ENCODE measurements at places on chromosomes 11 and 22. TPM values are rescaled to one million over a fixed set of nuclear protein-coding genes. Genes with fewer than 3 reads are reported as not detected.
A peak's percentile ranks its signal among the peaks of the same experiment; 100 is the strongest.

DNA sequence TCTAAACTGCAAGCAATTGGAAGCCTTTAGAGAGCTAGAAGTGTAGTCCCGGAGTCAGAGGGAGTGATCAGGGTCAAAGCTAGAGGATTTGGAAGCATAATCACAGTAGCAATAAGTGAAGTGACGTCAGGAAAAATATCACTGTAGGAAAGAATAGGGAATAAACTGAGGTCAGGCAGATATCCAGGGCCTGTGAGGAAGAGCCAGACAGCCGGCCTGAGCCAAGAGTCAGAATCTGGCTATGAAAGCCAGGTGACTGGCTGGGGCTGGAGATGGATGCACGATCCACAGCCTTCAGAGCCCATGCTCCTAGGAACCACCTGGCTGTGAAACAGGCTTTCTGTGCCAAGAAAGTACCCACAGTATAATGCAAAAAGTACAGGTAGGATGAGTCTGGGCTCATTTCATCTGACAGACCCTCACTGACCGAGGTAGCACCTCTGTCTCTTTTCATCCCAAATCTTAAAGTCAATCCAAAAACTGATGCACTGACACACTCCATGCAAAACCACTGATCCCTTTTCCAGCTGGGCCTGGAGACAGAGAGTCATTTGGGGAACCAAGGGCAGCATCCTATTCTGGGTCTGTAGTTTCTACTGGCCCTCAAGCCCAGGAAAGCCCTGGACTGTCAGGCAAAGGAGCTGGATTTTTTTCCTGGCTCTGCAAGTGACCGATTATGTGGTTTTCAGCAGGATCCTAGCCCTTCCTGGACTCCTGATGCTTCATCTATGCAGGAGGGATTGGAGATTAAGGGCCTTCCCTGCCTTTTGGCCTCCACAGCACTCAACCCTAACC, 21.3 kb downstream of the TRIM66 start:
- no peak for DNase-seq

Gene PIH1D2
- 372 TPM for total RNA-seq

GRCh38 chr11:35006389-35007128, 90.1 kb downstream of the PDHX start:
- DNase-seq = peak; percentile 20

DNA sequence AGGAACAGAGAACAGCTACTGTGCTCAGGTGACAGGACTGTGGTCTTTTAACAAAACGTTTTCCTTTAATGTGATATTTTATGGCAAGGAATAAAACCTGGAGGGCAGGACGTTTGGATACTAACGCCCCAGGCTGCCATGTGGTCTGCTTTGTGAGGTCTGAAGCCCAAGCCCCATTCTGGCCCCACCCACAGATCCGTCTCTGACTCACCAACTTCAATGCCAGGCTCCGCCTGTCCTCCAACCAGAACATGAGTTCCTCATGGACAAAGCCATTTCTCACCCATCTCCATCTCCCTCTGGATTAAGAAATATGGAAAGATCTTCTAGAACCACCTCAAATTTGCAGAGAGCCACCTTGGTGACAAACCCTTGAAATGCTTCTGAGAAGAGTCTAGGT, 148.8 kb downstream of the CRYBB2 start:
- peak; percentile 76 for DNase-seq

DNA sequence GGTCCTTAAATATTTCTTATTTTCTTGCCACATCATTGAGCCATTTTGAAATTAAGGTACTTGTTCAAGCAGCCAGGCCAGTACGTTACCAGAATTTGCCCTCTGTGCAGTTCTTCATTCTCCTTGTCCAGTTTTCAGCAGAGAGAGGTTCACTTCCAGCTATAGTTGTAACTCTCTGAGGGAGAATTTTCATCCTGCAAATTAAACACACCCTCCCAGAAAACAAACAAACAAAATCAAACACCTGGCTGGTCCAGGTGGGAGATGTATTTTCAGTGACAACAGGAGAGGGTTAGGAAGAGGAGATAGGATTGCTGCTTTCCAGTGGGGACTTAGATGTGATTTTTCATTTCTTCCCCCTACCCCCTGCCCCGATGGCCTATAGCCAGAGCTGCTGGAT, 45.0 kb downstream of the LHFPL7 start:
- DNase-seq = no peak

GRCh38 chr11:40388097-40388818, 1071.2 kb downstream of the LRRC4C start:
- no peak for DNase-seq

DNA sequence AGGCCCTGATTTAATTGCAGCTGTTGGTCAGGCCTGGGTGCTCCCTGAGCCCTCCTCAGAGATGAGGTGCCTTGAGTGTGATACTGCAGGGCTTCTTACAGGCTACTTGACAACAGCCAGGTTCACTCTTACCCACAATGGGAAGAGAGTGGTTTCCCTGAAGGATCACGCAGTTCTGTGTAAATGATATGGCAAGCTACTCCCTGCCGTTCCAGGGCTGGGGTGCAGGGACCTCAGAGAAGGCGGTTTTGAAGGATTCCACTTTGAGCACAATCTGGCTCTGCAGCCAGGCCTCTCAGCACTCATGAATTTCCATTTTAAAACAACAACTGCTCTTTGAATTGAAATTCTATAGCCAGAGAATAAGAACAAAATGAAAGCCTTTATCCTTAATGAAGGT, 92.9 kb downstream of the SLC17A6 start:
- no peak for DNase-seq

Gene ISX
- 32.6 TPM for total RNA-seq

- no peak for DNase-seq
Observed at GRCh38 chr22:26483043-26483438, 542 bp downstream of the HPS4 start.

GRCh38 chr22:46686221-46687047, 51.6 kb downstream of the CERK start:
- no peak for DNase-seq

- no peak for DNase-seq
Observed at GRCh38 chr22:40423310-40423688, 52.9 kb downstream of the SGSM3 start.

GRCh38 chr22:32333141-32333768, 24.4 kb upstream of the RFPL3 start:
- no peak for DNase-seq

DNA sequence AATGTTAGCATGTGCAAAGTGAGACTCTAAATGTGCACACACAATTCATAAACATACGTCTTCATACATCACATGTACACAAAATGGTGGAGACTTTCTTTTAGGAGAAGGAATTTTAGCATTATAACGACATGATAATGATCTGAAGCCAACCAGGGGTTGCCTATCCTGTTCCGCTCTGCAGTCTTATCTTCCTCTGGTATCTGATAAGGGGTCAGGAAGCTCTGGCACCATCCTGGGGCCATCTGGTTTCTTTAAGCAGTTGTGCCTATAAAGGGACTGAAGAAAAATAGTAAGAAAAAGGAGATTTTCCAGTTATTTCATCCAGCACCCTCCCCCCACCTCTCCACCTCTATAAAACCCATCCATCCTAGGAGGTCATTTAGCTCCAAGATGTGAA, 5.8 kb upstream of the NUP50 start:
- no peak for DNase-seq

- DNase-seq = no peak
Observed at GRCh38 chr11:117210620-117211019, 11.4 kb downstream of the TAGLN start.

GRCh38 chr11:119263352-119263940, 53.5 kb downstream of the MCAM start:
- DNase-seq = no peak

- no peak for DNase-seq
Observed at GRCh38 chr22:22958621-22959020, 71.0 kb downstream of the IGLL5 start.

DNA sequence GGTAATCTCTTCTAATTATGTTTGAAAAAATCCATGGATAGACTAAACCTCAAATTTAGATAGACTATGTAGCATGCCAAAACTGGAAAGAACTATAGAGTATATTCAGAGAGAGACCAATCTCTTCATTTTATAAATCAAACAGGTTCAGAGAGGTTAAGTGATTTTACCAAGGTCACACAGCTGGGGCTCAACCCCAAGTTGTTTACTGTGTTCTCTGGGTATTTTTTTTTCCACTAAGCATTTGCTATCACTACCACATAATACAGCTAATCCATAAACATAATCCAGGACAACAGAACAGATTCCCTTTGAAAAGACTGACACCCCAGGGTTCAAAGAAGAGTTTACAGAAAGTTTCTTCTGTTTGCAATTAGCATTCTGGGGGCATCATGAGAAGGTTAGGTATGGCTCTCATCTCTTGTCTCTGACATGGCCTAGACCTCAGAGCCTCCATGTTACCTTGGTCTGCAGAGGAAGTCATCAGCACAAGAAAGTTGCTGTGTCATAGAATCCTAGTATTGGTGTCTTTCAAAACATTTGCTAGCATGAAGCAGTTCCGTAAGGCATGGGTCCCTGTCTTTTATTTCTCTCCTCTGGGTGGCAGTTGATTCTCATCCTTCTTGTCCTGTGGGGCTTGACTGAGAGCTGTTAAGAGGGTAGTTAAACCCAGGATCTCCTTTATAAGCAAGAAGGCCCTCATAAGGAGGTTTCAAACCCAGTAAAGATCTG, 94.5 kb upstream of the HSD17B12 start:
- no peak for DNase-seq

GRCh38 chr11:17572359-17572690, 25.3 kb downstream of the OTOG start:
- no peak for DNase-seq

DNA sequence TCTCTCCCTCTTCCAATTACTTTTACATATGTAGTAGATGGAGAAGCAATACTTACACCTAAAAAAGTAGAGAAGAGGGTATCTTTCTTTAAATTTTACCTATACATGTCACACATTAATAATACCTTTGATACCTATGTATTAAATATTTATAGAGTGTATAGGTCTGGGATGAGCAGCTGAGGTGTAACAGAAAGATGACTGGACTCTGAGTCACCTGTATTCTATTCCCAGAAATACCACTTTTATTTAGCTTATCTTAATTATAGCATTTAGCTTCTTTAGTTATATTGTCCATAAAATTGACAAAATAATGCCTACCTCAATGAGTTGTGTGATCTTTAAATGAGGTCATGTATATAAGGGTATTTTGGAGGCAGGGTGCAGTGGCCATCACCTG, 30.6 kb upstream of the YAP1 start:
- no peak for DNase-seq

Data from transverse colon (tissue), 4 donors.